Hepatocyte (in vitro differentiated cells): ENCODE measurements at places on chromosomes 12 and 14.

DNA sequence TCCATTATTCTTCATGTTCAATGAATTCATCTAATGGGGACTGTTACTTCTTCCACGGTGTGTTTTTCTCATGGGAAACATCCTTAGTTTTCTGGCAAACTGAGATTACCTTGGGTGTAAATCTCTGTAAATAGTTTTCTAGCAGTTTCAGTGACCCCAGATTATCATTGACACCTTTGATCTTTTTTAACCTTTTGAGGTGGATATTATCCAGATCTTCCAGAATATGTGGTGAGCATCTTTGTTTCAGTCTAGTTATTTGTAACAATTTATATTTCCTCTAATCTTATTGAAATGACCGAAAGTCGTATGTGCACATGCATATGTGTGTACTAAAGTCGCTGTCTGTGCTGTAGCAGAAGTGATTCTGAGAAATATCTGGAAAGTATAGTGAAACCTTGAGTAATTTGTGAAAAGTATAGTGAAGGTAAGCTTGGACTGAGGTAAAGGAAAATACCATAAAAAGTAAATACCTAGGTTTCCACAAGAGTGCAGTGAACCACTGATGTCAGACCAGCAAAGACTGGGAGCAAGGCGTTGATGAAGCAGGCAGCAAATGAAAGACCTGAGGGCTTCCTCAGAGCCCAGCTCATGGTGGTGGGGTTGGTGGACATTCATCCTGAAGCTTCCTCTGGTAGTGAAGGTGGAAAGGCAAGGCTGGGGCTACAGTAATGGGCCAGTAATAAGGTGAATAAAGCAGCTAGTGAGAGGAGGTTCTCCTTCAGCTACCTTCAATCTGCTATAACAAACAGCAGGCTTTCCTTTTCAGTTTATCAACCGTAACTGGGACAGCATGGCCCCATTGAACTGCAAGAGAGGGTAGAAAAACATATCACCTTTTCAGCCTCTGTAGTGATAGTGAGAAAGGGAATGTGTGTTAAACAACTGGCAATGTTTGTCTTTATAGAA, 480.2 kb upstream of the FBXO33 start:
- no peak for DNase-seq

DNA sequence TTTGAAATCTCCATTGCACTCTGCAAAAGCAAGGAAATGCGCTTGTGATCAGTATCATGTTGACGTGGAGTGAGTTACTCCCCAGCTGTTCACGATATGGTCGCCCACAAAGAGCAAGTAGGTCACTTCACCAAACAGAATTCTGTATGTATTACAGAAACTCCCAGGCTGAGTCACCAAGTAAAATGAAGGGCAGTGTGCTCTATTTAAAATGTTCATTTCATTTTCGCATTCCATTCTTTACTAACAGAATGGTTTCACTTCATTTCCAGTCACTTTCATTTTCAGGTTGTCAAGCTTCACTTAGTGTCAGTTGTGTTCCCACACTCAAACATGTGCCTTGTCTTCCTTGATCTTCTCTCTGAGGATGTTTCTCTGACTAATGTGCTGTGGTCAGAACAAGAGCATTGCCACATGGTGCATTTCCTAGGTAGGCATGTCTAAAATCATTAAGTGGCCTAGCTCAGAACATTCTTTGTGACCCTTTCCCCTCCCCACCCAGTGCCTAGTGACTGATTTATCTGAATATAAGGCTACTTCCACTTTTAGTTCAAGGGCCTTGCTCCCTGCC, 391.2 kb downstream of the RAD51B start:
- peak; percentile 25 for DNase-seq

GRCh38 chr12:6672143-6672542, 9.2 kb upstream of the ING4 start:
- no peak for DNase-seq

GRCh38 chr12:55706568-55707218, 1.0 kb downstream of the ITGA7 start:
- no peak for DNase-seq

DNA sequence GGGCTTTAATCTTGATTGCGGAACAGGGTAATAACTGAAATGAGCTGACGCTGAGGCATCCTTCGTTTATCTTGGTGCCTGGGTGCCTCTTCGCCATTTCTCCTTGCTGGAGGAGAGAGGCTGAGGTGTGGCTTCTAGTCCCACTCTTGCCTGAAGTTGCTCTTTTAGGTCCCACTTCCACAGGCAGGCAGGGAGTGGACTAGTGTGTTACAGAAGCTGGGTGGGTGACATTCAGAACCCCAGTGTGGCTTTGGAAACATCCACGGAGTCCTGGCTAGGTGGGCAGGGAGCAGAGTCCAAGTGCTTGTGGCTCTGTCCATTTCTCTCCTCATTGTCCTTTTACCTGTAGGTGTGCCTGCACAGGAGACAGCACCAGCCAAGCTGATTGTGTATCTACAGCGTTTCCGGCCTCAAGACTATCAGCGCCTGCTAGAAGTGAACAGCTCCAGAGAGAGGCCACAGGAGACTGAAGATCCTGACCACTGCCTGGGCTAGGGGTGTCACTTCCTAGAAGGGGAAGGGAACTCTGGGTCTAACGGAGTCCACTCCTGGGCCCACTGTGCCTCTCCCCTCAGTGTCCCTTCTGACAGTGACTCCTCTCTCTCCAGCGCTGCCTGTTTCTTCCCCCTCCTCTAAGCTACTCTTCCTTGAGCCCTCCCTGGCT, 2.4 kb downstream of the THTPA start:
- DNase-seq = no peak

DNA sequence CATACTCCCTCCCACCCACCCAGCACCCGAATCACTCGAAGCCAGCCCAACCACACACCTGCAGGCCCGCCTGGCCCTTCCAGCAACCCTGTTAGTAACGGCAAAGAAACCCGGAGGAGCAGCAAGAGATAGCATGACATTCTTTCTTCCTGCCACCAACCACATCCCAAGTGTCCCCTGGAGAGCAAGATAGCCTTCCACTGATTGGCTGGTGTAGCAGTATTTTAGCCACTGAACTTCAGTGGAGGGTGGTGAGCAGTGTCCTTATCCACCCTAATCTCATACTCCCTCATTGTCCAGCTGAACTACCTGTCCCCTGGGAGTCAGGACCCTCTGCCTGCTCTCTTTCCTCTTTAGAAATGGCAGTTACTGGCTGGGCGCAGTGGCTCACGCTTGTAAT, 769 bp upstream of the SLC39A5 start:
- no peak for DNase-seq

- no peak for DNase-seq
These were observed 110.1 kb downstream of the SYNE2 start for GRCh38 chr14:63962906-63963305.
